OCI-M1 (cell line): ENCODE measurements at places on chromosomes 2 and 18.

DNA sequence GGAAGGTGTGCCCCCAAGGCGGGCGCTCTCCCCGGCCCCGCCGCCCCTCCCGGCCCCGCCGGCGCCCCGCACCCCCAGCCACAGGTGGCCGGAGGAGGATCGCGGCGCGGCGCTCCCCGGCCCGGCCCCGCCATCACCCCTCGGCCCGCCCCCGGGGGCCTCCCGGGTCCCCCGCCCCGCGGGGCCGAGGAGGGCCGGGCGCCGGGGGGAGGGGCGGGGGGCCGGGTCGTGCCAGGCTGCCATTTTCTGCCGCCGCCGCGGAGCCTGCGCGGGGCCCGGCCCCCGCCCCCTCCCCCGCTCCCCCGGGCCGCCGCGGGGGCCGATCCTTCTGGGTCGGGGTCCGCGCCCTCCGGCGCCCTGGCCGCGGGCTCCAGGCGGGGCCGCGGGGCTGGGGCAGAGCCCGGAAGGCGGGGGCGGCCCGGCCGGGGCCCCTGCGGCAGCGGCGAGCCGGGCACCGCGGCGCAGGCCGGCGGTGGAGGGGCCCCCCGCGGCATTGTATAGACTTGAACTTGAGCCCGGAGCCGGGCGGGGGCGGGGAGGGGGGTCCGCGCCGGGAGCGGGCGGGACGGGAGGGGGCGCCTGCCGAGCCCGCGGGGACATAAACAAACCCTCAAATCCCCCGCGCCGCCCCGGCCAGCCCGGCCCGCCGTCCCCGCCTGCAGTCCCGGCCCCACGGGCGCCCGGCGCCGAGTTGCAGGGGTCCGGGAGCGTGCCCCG is 556 bp downstream of the DNMT3A start:
- no peak for DNase-seq

DNA sequence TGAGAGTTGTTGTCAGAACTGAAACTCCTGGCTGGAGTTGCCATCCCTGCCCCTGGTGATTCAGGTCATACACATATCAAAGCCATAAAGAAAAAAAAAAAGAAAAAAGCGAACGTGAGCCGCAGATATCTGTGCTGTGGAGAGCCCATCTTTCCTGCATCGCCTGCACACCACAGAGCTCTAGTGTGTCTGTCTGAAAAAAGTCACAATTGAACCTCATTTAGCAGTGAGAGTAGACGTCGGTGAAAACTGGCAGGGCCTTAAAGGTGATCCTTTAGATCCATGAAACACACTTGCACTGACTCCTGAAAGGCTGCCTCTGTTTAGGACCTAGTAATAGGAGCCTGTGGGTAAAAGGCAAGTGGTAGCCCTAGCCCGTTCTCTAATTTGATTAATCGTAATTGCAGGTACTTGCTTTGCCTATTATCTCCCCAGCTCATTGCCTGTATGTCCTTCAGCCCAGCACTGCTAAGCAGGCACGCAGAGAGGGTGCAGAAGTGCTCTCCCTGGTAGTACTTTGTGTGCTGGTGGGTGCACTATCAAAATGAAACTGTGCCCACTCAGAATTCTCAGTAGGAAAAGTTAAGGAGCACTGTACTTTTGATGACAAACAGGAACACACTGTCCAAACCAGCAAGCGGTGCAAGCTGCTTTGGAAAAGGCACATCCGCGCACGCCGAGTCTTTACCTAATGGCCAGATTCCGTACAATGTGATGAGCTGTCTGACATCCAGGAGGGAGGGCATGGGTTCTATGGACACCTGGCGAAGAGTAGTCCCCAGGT is 103.5 kb upstream of the ASB18 start:
- DNase-seq: no peak

GRCh38 chr2:178258916-178259315 is 64.6 kb downstream of the OSBPL6 start:
- no peak for DNase-seq

DNA sequence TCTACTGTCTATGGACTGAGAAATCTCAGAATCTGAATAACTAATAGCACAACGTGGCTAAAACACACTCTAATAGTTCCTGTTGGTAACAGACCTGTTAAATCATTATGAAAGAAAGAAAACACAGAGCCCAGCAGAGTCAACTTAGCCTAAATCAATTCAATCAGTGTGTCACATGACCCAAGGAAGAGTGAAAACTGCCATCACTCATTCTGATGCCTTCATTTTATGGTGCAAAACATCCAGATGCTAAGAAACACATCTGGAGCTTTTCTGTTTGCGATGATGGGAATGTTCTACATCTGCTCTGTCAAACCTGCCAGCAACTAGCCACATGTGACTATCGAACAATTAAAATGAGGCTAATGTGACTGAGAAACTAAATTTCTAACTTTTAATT is 295.7 kb upstream of the TRIB2 start:
- no peak for DNase-seq

DNA sequence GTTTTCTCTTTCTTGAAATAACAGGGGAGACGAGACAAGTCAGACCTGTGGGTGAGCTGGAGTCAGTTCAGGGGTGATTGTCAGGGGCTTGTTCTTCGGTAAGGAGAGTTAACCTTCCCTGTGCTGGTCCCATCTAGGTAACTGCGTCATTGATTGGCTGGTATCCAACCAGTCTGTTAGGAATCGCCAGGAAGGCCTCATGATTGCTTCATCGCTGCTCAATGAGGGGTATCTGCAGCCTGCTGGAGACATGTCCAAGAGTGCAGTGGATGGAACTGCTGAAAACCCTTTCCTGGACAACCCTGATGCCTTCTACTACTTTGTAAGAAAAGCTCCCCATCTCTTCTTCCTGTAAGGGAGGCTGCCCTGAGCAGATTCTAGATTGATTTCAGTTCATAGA is 21.3 kb downstream of the PLEK start:
- DNase-seq: no peak

DNA sequence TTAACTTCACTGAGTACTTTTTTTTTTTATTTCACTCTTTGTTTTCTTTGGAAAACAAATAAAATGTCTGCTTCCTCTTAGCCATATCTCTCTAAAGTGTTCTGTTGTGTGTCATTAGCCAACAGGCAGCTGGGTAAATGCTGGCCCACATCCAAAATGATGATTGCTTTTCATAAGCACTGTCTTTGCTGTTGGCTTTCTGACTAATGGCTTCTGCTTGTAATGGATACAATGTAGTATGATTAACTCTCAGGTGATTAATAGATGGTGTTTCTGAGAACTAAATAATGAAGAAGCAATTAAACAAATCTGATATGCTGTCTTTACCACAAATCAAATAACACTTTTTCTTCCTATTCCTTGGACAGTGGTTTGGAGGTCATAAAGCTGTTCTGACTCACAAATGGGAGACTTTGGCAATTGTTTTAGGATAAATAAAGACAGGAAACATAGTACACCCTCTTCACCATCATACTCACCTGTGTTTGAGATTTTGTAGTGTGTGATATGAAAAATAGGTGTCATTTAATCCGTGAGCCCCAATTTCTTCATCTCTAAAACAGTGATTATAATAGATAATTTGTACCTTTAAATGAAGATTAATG is 888.4 kb downstream of the TSN start:
- peak; percentile 58 for DNase-seq

DNA sequence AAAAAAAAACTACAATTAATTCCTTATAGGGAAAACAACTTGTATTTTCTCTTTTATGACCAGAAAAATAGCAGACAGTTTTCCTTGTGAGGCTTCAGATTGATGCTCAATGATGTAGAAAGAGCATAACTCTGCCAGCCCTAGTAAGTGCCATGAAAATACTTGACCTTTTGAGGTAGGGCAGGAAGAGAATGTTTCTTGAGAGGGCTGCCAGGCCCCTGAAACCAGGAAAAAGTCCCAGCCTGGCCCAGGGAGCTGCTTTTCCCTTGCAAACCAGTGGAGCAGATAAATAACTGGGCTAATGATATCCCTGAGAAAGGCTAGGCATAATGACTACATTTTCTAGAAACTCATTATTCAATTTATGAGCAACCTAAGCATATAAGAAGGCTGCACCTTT is 126.8 kb downstream of the SLC8A1 start:
- no peak for DNase-seq

DNA sequence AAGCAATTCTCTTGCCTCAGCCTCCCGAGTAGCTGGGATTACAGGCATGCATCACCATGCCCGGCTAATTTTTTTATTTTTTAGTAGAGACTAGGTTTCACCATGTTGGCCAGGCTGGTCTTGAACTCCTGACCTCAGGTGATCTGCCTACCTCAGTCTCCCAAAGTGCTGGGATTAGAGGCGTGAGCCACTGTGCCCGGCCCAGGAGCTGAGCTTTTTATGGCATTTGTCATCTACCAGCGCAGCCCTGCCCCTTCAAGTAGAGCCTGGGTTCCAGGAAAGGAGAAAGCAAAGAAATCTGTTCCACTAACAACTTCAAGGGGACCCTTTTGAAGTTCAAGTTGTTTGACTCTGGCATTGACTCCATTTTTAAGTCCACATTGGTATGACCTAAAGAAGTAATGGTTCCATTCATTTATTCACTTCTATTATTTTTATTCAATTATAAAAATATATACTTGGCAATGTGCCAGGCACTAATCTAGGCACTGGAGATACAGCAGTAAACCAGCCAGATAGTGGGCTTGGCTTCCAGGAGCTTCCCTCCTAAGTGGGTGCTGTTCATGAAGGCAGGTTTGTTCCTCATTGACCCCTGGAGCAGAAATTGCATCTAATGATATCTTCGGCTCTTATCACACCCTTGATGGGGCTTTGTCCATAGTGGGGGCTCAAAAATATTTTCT is 8.0 kb upstream of the SFTPB start:
- DNase-seq: no peak

- DNase-seq: peak; percentile 71
Observed at GRCh38 chr2:230798769-230799399, 65.9 kb upstream of the ITM2C start.
